ENCODE measurements at places on chromosomes 7 and 10.

DNA sequence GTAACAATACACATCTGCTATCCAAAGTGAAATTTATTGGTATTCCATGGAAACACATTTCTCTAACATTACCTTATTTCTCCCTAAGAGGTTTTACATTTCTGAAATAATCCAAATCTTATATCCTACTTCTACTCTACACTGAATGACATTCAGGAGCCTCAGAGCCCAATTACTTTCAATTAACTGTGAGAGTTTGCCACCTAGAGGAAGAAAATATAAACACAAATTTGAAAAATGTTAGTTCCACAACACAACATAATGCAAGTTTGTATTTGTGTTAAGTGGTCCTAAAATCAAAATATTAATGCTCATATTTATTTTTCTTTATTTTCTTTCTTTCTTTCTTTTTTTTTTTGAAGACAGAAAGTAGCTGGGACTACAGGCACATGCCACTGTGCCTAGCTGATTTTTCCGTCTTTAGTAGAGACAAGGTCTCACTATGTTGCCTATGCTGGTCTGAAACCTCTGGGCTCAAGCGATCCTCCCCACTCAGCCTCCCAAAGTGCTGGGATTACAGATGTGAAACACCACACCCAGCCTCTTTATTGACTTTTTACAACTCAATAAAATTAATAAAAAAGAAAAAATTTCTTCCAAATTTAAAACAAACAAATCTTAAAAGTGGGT lies 46.0 kb downstream of the ATAD1 start:
- peak; percentile 33 for DNase-seq

DNA sequence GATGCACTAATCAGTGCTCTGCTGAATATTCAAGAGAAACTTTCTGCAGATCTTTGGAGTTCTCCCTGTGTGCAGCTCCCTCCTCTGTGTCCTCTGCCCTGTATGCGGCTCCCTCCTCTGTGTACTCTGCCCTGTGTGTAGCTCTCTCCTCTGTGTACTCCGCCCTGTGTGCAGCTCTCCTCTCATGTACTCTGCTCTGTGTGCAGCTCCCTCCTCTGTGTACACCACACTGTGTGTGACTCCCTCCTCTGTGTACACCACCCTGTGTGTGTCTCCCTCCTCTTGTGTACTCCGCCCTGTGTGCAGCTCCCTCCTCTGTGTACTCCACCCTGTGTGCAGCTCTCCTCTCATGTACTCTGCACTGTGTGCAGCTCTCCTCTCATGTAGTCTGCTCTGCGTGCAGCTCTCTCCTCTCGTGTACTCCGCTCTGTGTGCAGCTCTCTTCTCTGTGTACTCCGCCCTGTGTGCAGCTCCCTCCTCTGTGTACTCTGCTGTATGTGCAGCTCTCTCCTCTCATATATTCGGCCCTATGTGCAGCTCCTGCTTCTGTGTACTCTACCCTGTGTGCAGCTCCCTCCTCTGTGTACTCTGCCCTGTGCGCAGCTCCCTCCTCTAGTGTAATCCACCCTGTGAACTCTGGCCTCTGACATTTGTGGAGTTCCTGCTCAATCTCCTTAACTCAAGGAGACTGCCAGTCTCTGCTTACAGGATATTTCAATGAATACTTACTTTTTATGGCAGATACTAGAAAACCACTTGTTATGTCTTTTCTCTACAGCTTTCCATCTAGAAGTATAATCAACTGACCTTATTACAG lies 280.4 kb downstream of the GLRX3 start:
- no peak for DNase-seq

GRCh38 chr10:76114581-76115001 lies 683.2 kb downstream of the LRMDA start:
- no peak for DNase-seq

GRCh38 chr7:29090836-29091601 lies 55.3 kb downstream of the CPVL start:
- DNase-seq = no peak

GRCh38 chr7:131546126-131546525 lies 10.3 kb downstream of the PODXL start:
- DNase-seq = no peak

- DNase-seq = no peak
Measured at GRCh38 chr7:33900501-33900900, 4.8 kb upstream of the BMPER start.

- no peak for DNase-seq
Measured at GRCh38 chr7:28413011-28413410, 693 bp downstream of the CREB5 start.

DNA sequence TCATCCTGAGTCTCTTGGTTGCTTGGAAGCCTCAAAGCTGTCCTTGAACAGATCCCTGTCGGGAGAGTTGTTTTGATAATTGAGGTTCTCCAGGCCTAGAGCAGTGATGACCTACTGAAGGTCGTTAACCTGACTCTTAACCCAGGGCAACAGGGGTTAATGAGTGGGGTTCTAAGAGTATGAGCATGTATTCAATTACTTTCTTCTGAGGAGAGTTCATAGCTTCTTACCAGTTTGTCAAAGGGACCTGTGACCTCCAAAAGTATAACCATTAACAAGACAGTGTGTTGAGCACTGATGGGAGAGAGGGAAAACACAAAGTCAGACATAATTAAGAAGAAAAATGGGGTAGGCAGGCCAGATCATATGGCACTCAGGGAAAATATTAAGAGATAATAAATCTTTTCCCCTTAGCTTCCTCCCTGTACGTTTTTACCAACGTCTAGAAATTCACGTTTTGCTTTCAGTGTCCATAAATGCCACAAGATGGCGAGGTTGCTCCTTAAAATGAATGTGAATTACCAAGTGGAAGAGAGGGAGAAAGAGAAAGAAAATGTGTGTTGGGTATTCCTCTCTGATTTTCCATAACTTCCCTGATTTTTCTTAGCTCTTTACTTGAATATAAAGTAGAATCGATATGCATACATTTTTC lies 97.6 kb downstream of the SUGCT start:
- DNase-seq = peak; percentile 42

GRCh38 chr7:81752318-81752714 lies 17.5 kb downstream of the HGF start:
- DNase-seq = no peak

DNA sequence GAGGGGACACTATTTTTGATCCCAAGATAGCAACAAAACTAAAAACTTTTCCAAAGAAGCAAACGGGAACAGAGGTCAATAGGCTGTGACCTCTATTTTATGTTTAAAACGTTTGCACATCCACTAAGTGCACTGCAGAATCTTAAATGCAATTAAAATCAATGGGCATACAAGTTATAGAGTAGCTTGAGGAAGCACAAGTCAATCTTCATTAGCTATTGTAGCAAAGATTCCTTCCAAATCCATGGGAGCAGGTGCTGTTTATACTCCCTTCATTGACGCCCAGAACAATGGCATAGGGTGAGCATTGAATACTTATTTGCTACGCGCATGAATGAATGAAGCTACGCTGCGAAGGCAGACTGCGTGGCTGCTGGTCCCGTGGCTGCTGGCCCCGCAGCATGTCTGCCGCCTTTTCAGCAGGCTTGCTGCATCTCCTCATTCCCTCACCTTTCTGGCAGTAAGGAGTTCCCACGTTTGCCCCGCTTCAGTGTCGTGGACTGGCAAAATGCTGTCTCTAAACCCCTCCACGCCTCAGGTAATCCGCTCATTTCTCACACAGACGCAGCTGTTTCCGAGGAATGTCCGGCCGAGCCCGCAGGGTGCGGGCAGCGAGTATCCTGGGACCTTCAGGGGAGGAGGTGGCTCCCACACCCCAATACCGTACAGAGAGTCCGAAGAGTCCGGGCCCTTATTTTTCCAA lies 754 bp upstream of the PHYHIPL start:
- DNase-seq = no peak

DNA sequence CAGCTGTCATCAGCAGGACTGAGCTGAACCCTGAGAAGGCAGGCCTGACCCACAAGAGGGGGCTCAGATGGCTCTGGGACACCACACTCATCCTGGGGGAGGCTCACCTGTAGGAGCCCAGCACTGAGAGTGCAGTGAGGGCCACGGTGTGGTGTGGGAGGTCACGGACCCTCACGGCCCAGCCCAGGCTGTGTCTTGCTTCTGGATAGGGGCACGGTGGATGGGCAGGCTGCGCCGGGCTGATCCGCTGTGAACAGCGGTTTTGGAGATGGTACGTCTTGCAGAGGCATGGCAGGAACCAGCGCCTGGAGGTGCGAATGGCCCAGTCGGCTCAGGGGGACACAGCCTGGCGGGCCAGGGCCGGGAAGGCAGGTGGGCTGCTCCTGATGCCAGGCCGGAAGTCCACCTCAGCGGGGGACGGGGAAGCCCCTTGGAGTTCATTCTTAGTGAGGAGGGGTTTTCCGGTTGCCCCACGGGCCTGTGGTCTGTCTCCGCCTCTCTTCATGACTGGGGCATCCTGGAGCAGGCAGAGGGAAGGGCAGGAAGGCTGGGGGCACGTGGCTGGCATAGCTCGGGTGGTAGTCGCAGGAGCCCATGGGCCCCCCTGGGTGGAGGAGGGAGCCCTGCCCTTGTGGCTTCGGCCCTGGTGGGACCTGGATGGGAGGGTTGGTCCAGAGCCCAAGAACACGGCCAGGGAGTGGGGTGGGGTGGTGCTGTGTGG lies 112.5 kb downstream of the UNCX start:
- DNase-seq = no peak

GRCh38 chr10:127044186-127044585 lies 139.0 kb downstream of the DOCK1 start:
- DNase-seq = no peak

DNA sequence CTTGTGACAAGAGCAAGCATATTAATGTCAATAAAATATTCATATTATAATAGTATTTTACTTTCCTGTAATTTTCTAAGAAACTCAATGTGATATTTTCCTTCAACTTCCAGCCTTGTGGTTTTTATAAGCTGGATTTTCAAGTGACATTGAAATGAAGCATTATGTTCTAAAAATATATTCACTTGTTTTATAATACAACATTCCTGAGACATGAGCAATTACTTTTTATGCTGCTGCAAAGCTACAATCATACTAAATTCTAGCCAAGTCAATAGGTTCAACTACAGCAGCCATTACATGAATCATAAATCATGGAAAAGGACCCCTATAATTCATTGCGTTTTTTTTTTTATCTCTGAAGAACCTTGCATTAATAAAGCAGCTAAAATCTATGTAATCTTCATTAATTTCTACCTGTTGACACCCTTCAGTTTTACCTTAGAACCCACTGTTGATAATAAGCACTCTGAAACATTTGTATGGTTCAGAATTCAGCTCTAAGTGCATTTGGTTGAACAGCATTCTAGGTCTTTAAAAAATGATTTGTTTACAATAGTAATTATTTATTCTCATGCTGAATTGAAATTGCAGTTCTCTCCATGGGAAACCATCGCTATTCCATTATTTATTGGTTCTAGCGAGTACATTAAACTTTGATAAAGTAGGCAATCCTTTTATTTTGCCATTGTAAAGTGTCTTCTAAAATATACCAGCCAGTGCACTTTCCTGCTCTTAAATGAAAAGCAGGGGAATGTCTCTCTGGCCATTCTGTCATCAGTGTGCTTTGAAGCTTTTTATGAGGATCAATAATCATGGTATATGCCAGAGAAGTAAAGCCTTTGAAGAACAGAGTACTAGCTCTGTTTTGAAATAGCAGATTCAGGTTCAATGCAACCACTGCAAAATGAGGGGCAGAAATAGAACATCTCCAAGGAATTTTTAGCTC lies 132.6 kb downstream of the GNAT3 start:
- peak; percentile 43 for DNase-seq

GRCh38 chr7:135993950-135994349 lies 16.8 kb upstream of the MTPN start:
- DNase-seq = no peak
